ENCODE measurements at places on chromosomes 6 and 20.
A peak's percentile ranks its signal among the peaks of the same experiment; 100 is the strongest.

- no peak for DNase-seq
Observed at GRCh38 chr6:80001337-80001736, 3.1 kb upstream of the TTK start.

GRCh38 chr6:109104512-109104911, 9.2 kb downstream of the CEP57L1 start:
- no peak for DNase-seq

DNA sequence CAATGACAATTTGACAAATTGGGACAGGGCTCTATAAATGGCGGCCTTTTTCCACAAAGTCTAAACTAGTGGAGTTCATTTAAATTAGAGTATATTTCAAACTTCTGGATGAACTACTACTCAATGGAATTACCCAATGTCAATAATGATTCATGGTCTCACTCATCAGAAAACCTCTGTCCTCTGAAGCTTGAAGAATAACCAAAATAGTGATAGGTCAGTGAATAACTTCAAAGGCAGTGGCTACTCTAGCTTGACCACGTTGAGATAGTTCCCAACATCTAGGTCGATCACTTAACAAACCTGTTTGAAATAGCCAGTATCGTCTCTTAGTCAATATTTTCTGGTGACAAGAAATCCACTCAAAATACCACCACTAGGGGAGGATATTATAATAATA, 197.6 kb downstream of the HDGFL1 start:
- no peak for DNase-seq

DNA sequence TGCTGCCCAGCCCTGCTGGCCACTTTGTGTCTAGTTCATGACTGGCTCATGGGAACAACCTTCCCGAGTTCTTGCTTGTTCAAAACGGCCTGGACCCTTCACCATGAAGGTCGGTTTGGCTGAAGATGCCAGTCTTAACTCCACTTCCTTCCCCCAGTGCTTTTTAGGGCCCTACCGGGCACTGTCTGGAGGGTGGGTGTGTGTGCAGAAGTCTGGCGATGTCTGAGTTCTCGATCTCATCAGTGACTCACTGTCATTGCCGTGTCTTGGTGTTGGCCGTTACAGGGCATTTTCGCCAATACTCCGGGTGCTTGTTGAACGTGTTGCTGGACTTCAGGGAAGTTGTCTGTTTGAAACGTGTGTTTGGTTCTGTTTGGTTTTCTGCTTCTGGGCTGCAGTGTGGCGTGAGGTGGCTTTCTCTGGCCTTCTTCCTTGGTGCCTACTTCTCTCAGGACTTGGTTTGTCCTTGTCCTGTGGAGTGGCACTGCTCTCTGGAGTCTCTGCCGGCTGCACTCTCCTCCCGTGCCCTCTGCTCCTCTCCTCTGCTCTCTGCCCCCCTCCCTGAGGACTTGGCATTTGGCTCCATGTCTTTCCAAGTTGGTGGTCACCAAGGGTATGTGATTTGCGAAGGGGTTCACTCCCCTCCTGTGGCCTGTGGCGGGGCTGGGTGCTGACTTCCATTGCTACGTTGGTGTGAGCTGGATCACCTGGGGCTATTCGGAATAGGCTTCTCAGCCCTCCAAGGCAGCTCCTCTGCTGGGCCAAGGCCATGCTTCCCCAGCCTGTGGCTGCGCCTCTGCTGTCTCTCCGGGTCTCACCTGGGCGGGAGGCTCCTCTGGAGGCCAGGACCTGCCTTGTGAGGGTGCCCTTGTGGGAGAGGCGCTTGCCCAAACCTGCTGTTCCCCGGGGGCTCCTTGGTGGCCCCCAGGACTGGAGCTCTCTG, 38.2 kb downstream of the PYGB start:
- DNase-seq: no peak

GRCh38 chr6:56266011-56266410, 18.6 kb upstream of the COL21A1 start:
- no peak for DNase-seq

- no peak for DNase-seq
Observed at GRCh38 chr6:146872426-146872785, 273.6 kb downstream of the ADGB start.

GRCh38 chr20:5268449-5268848, 48.3 kb downstream of the PROKR2 start:
- no peak for DNase-seq

- DNase-seq: no peak
Observed at GRCh38 chr6:153944201-153944600, 94.8 kb upstream of the OPRM1 start.

- DNase-seq: no peak
Observed at GRCh38 chr6:15929685-15930084, 199.2 kb upstream of the MYLIP start.

DNA sequence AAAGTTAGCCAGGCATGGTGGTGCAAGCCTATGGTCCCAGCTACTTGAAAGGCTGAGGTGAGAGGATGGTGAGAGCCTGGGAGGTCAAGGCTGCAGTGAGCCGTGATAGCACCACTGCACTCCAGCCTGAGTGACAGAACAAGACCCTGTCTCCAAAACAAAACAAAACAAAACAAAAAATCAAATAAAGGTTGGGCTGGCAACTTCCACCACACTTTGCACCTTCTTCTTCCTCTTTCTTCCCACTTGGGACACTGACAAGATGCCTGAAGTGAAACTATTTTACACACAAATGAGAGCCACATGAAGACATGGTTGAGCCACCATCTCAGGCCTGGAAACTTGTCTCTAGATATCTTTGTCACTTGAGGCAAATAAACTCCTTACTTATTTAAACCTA, 53.8 kb upstream of the CCDC28A start:
- no peak for DNase-seq

- DNase-seq: no peak
Observed at GRCh38 chr20:15682690-15683089, 890.6 kb downstream of the KIF16B start.

DNA sequence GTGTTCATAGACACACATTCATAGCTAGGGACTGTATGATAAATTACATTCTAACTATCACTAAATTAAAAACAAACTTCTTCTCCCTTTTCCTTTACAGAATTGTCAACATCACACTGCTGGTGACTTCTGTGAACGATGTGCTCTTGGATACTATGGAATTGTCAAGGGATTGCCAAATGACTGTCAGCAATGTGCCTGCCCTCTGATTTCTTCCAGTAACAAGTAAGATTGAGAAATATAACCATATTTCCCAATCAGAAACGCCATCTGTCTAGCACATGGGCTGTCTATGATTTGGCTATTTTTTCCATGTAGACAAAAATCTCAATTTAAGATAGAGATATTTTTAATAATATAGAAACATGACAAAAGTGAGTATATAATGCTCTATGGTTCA, 367.7 kb downstream of the ARHGAP18 start:
- no peak for DNase-seq

DNA sequence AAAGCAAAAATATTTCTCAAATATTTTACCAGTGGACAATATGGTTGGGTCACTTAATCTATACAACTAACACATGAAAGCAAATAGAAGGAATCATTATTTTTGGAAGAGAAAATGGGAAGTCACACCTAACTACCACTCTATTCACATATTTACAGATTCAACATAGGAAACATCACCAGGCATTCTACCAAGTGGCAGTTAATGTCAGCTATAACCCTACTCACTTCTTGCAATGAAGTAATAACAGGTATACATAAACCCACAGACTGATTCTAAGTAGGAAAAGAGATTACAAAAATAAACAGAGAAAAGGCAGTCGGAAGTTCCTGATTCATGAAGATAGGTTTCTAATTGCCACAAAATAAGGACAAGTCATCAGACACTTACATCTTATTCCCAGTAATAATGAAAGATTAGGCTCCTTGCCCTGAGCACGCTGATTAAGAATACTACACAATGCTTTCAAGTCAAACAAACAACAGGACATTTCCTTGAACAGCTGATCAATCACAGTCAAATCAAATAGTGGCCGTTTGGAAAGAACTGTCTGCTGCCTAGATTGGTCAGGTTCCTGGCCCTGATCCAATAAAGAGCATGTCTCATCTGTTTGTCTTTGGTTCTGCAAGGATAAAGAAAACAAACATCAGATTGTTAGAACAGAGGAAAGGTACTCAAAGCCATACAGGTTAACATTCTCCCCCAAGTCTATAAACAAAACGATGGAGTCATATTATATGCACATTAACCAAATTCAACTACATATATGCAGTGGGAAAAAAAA, 79.2 kb upstream of the PLN start:
- peak; percentile 48 for DNase-seq

DNA sequence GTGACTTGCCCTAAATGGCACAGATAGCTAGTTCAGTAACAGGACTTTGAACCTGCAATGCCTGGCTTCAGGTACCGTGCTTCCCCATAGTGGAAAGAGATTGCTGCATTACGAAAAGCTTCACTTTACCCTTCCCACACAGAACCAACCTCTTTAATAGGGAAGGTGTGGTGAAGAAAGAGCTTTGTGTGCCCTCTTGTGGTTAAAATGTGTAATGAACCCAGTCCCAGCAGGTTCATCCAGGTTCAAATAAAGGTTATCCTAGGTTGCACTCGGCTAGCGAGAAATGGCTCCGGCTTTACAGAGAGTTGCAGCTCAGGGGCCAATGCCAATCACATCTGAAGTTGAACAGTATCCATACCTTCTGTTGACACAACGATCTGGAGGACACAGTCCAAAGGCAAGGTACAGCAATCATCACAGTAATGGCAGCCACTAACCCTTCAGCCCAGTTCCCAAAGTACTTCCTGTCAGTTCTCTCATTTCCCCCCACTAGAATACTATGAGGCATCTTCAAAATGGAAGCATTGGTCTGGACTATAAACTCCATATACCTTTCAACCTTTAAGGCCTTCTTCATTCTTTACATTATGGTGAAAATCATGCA, 3.0 kb downstream of the DEFB115 start:
- no peak for DNase-seq

DNA sequence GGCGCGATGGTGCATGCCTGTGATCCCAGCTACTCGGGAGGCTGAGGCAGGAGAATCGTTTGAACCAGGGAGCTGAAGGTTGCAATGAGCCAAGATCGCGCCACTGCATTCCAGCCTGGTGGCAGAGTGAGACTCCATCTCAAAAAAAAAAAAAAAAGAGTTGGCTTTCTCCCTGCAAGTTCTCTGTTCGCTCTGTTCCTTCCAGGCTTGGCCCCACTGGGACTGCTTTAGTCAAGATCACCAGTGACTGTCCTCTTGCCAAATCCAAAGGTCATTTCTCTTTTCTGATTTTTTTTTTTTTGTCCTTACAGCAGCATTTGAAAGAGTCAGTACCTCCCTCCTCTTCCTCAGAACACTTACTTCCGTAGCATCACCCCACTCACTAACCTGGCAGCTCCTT, 10.8 kb upstream of the GNRH2 start:
- DNase-seq: no peak

DNA sequence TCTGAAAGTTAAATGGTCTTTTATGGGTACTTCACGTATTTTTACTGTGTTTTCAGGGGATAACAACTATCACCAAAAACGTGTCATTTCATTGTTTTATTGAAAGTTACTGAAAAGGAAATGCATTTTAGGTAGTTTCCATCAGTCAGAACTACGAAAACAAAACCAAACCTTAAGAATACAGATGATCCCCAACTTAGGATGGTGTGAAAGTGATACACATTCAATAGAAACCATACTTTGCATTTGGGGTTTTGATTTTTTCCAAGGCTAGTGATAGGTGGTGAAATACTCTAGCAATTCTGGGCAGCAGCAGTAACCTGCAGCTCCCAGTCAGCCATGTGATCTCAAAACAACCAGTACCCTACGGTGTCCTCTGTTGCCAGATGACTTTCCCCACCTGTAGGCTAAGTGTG, 25.9 kb upstream of the EFHC1 start:
- no peak for DNase-seq

DNA sequence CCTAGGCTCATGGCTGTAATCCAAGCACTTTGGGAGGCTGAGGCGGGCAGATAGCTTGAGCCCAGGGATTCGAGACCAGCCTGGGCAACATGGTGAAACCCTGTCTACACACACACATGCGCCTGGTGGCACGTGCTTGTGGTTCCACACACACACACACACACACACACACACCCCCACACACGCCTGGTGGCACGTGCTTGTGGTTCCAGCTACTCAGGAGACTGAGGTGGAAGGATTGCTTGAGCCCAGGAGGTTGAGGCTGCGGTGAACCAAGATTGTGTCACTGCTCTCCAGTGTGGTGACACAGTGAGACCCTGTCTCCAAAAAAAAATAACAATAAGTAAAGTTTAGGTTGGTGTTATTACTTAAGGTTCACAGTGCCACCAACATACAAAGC, 165.8 kb downstream of the ZFAND3 start:
- DNase-seq: no peak

GRCh38 chr6:27694547-27694874, 217.7 kb downstream of the OR2B2 start:
- DNase-seq: no peak

- no peak for DNase-seq
Observed at GRCh38 chr6:114382406-114382805, 39.6 kb upstream of the HS3ST5 start.

- peak; percentile 41 for DNase-seq
Observed at GRCh38 chr6:44680202-44680720, 292.8 kb downstream of the CDC5L start.

- no peak for DNase-seq
Observed at GRCh38 chr20:5662769-5663168, 87.4 kb upstream of the SHLD1 start.

DNA sequence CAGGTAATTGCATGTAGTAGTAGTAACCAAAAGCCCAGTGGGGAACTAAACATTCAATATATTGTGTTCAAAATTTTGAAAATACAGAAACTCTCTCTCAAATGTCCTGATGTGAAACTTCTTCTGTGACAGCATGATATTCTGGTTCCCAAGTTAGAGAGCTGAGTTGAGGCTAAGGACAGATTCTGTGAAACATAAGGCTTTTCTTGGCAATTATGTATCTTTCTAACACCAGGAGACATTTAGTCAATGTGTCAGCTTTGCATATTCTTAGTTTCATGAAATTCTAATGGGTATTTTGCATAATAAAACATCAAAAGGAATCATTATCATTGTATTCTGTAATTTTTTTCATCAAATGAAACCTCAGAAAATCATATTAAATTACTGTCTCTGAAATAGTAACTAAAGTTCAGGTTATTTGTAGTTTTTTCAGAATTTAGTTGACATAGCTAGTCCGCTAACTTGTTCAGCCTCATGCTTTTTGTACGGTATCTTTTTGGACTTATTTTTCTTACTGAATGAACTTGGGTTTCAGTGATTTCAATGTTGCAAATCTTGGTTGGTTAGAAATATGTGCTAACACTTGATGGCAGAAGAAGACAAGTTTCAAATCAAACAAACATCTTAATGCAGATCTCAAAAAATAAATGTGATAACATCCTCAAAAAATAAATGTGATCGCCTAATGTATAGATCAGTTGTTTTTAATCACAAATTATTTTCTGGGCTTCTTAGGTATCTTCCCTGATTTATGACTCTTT, 70.4 kb downstream of the AKAP7 start:
- DNase-seq: no peak

DNA sequence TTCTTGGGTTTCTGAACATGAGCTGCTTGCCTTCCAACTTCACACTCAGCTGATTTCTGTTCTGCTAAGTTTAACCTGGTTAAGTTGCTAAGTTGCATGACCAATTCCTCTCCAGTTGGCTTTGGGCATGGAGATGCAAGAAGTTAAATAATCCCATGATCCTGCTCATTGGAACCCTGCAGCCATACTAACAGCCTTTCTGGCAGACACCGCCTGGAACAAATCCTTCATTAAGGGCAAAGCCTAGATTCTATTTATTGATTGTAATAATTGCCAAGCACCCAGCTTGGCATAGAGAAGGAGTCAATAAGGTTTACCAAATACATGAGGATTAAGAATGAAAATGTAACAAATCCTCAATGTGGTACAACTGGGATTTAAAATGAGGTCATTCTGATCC, 742.4 kb upstream of the CHD6 start:
- peak; percentile 6 for DNase-seq

GRCh38 chr6:125219361-125219895, 65.9 kb downstream of the TPD52L1 start:
- no peak for DNase-seq

- no peak for DNase-seq
Observed at GRCh38 chr20:14234666-14235295, 102.6 kb downstream of the FLRT3 start.
